ENCODE measurements at places on chromosomes 1 and 21. TPM values are rescaled to one million over a fixed set of nuclear protein-coding genes. Genes with fewer than 3 reads are reported as not detected.

Gene TLR5
- total RNA-seq, result 1.5 TPM

Gene AMY1A
- total RNA-seq, result not detected

Gene PLPPR5
- total RNA-seq, result not detected

Gene FNDC5
- total RNA-seq, result 1.3 TPM

Gene IQCC
- 7.9 TPM for total RNA-seq

Gene GUCA2A
- not detected for total RNA-seq

Gene KCNN3
- total RNA-seq, result 1.5 TPM

Gene NPPA
- total RNA-seq, result not detected

DNA sequence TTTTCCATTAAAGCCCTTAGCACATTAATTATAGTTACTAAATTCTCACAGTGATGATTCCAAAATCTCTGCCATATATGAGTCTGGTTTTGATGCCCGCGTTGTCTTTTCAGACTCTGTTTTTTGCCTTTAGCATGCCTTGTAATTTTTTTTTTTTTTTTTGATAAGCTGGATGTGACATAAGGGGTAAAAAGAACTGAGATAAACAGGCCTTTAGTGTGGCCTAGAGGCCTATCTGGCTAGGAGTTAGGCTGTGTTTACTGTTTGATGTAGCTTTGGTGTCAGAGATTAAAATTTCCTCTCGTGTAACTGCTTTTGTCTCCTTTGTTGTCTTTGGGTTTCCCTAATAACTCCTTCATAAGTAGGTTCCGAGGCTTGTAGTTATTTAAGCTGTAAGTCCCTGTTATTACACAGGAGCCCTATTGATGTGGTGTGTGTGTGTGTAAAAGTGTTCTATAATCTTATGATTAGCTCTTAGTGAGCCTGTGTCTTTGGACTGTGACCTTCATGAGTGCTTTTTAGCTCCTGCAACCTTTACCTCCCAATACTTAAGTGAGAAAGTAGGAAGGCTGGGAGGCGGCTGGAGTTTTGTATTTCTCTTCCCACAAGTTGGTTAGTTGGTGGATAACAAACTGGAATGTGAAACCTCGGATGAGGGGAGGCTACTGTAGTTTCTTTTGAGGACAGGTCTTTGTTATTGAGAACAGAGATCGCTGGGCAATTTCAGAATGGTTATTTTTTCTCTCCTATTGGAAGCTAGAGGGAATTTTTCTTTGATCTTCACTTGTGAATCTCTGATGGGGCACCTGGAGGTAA, 19.3 kb downstream of the HS2ST1 start:
- DNase-seq, result no peak

- DNase-seq, result no peak
Measured at GRCh38 chr1:11475748-11476147, 3.2 kb upstream of the DISP3 start.

- peak; percentile 59 for DNase-seq
Measured at GRCh38 chr1:31760471-31761470, 3.4 kb downstream of the ADGRB2 start.

GRCh38 chr1:2519029-2519685, 7.2 kb downstream of the PANK4 start:
- DNase-seq, result no peak

DNA sequence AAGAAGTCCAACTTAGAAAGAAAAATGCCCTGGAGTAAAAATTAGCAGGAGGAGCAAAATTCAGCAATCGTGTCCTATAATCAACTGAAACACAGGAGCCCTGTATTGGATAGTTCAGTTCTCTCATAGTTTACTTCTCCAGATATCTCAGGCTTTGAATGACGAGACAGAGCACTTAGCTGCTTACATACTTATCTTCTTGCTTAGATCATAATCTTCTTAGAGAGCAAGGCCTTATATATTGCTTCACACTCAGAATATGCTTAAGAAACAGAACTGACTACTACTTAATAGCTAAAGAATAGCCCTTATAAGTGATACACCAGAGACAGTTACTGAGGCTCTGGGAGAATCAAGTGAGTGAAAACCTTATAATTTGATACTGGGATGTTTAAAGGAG, 38.9 kb downstream of the TOR3A start:
- DNase-seq, result no peak

DNA sequence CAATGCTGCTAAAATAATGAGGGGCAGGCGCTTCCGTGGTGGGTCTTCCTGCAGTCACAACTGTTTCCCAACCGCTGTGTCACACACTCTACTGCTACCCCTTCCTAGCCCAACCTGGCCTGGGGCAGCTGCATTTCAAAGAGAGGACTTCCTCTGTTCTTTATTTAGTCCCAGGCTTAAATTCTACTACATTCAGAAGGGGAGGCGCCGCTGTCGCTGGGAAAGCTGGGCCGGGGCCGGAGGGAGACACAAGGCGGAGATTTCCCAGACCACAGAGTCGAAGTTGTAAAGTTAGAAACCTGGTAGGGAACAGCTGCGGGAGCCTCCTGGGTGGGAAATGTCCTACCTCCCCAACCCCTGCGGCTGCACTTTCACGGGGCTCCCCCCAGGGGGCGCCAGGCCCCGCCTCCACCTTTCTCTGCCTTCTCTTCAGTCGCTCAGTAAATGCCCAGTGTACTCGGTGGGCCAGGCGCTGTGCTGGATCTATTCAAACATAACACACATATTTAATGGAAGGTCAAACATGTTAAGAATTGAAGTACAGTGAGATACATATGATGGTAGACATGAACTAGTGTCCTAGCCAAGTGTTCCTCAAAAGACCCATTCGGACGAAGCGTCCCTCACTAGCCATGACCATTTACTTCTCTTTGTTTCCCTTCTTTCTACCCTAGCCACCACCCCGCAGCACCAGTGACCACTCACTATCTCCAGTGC, 23.1 kb downstream of the DYRK3 start:
- peak; percentile 49 for DNase-seq

- no peak for DNase-seq
Measured at GRCh38 chr1:153100245-153100644, 5.9 kb upstream of the SPRR2E start.

DNA sequence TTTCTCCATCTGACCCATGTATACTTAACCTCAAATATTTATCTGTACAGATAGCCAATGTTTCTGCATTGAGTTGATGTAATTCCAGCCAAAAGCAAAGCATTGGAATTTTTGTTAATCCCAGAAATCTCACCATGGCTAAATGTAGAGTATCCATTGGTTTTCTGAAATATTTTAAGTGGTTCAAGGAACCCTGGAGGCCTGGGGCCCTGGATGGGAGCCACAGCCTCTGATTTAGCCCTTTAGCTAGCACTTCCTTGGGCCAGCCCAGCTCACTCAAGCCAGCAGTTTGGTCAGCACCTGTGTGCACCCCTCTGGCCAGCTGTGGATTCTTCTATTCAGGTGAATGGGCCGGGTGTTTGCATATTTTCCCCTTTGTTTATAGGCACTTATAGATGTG, 18.8 kb upstream of the EPS8L3 start:
- no peak for DNase-seq

DNA sequence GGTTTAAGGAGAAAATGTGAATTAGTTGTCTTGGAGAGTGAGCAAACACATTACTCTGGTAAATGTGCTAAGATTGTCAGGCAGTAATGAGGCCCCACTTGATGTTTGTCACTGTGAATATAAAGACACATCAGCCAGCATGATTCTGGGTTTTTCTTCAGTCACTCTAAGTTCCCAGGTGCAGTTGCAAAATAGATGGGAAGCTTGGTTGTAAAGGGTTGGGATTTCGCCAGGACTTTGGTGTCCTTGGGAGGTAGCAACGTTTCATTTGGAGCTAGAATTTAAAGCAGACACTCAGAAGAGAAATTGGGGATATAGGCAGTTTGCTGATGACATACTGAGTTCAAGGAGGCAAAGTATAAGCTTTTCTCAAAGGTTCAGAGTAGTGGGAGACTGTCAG, 154.3 kb downstream of the MAST2 start:
- DNase-seq, result no peak

- no peak for DNase-seq
Measured at GRCh38 chr21:45123440-45123839, 49.1 kb downstream of the ADARB1 start.
